SHP77 treated with DMSO at 0.1 percent for 48 hours (cell line): ENCODE measurements at places on chromosomes 2 and 18.

DNA sequence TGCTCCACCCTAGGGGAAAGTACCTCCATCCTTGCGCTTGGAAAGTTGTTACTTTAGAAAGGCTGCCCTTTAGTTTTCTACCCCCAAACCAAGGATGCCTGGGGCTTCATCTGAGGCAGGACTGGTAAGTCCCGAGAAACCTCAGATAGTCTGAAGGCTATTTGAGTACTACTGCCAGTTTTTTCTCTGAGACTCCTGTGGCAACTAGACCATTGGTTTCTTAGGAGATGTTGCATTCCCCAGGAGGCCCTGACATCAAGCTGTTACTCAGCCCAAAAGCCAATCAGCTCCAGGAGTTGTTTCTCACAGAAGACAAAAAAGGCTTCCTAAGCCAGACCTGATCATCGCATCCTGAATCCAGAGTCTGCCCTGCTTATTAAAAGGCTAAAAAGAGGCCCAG is 67.2 kb downstream of the COLEC12 start:
- no peak for DNase-seq

GRCh38 chr2:132936791-132937190 is 266.8 kb upstream of the LYPD1 start:
- no peak for DNase-seq

DNA sequence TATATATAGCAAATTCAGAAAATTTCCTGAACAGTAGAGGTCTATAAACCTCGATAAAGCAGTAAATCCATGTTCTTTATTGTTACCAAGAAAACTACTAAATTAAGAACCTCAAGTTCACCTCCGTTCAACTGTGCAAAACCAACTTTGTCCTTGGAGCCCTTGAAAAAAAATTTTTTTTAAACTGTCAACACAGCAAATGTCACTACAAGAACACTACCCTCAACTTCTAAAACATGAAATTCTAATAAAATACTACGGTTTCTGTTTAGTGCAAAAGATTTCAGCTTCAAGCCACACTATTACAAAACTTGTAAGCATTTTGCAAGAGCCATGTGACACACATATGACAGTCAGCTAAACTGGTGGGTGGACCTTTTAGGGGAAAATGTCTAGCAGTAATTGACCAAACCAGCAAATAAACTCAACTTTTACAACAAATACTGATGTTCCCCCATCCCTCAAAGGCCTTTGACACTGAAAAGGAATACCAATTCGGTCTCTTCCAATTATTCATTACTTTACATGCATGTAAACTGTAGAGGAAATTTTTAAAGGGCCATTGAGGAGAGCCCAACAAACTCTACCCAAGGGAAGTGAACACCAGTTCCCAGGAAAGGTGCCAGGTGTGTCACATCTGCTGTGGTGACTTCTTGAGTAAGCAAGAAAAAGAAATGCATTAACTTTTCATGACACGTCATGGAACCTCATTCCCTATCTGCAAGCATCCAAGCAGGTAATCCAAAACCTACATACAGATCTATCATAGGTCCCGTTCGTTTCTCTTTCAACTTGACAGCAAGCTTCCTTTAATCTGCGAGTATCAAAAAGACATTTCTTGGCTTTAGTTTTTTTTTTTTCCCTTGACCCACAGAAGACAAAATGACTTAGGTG is 1.4 kb downstream of the RAB1A start:
- DNase-seq = no peak

GRCh38 chr2:96913398-96914202 is 43.7 kb upstream of the SEMA4C start:
- no peak for DNase-seq

DNA sequence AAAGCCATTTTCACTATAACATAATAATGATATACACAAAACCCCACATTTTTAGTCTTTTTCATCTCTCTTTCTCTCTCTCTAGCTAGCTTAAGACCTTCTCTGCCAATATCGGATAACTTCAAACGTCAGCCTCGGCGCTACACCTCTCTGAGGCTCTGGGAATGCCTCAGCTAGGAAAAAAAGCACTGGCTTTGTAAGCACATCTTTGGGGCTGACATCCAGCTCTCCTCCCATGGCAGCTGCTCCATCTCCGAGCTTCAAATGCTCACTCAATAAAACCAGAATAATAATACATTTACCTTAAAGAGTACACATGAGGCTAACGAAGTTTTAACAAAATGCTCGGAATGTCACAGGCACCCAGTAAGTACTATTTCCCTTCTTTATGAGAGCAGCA is 10.8 kb downstream of the RNU4ATAC start:
- DNase-seq = no peak

GRCh38 chr18:9429662-9429993 is 45.7 kb upstream of the RALBP1 start:
- no peak for DNase-seq

DNA sequence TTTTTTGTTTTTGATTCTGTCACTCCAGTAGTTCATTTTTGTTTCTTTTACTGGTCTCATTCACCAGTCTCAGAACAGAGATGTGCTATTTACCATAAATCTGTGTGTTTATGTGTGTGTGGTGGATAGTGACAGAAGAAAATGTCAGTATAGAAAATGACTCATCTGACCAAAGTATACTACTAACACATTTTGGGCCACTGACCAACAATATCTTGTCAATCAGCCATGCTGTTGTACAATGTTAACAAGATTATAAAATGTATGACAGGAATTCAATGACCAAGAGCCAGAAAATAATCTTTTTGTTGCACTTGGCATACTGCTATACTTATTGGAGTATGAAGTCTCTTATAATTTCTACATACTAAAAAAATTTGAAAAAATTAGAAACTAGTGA is 1081.4 kb upstream of the NRXN1 start:
- no peak for DNase-seq

- DNase-seq = no peak
Measured at GRCh38 chr18:51630706-51631105, 433.2 kb upstream of the MEX3C start.

DNA sequence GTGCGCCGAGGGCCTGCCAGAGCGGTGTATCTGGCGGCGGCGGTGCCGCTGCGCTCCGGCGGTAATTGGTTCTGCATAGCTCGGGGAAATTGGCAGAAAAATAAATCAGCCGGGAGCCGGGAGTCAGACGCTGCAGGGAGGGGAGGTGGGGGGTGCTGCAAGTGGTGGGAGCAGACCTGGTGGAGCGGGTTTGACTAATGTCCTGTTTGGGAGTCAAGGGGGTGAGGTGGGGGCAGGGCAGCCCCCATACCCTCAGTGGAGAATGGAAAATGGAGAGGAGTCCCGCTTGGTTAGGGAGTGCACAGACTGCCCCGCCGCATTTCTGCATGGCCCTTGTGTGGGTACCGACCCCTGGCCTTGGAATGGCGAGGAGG is 107.3 kb downstream of the DYSF start:
- no peak for DNase-seq

DNA sequence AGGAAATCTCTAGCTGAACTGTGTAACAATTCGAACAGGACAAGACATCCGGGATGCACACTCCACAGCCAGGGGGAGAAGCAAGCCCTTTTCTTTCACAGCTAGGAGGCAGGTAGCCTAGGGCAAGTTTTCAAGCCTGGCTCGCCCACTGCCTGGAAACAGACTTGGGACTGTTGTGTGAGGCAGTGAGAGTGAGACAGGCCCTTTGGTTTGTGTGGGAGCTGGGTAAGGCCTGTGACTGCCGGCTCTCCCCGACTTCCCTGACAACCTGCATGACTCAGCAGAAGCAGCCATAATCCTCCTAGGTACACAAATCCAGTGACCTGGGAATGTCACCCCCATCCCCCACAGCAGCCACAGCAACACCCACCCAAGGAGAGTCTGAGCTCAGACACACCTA is 179.7 kb downstream of the WDPCP start:
- DNase-seq = no peak

DNA sequence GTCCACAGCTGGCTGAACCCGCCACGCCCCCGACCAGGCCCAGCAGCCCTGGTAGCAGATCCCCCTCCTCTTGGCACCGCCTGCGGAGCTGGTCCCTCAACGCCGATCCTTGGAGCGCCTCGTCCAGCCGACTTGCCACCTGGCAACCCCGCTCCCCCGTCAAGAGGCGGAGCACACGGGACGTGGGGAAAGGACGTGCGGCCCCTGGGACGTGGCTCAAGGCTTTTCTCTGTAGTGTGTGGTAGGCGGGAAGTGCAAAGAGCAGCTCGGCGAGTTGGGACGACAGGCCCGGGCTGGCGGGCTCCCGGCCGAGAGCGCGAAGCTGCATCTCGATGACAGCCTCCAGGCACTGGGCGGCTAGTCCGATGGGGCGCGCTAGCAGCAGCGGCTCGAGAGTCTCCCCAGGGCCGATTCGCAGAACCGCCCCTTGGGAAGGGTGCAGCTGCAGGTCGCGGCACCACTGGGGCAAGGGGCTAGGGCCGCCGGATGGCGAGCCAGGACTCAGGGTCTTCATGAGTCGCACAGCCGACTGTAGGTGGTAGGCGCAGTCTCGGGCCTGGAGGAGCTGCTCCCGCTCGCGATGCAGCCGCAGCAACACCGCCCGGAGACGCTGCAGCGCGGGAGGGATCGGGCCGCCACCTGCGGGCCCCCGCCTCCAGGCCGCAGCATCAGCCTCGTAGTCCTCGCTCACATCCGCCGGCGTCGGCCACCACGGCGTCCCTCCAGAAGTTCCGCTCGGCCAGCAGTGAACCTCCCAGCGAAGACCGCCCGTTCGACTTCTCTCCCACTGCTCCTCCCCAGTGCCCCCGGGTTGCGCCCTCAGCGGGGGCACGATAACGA is 617 bp downstream of the CCDC142 start:
- DNase-seq = no peak

GRCh38 chr2:100060875-100061274 is 81.5 kb downstream of the AFF3 start:
- DNase-seq = no peak

GRCh38 chr18:13993730-13994129 is 78.4 kb upstream of the MC2R start:
- DNase-seq = no peak
